ENCODE measurements at places on chromosomes 6 and 20. TPM values are rescaled to one million over a fixed set of nuclear protein-coding genes. Genes with fewer than 3 reads are reported as not detected.

- peaks cover 13% of the 10 kb centered on the region for H3K4me1 ChIP-seq
- no peak for DNase-seq
- peaks cover 12% of the 10 kb centered on the region for H3K36me3 ChIP-seq
- H3K27me3 ChIP-seq, result no peaks in the 10 kb centered on the region
- H3K4me3 ChIP-seq, result peak overlapping the region; percentile 98
- H3K27ac ChIP-seq, result peak overlapping the region; percentile 99
These were observed 931 bp downstream of the UFL1 start for GRCh38 chr6:96522465-96523009.

The SMLR1 gene
- total RNA-seq, result not detected

DNA sequence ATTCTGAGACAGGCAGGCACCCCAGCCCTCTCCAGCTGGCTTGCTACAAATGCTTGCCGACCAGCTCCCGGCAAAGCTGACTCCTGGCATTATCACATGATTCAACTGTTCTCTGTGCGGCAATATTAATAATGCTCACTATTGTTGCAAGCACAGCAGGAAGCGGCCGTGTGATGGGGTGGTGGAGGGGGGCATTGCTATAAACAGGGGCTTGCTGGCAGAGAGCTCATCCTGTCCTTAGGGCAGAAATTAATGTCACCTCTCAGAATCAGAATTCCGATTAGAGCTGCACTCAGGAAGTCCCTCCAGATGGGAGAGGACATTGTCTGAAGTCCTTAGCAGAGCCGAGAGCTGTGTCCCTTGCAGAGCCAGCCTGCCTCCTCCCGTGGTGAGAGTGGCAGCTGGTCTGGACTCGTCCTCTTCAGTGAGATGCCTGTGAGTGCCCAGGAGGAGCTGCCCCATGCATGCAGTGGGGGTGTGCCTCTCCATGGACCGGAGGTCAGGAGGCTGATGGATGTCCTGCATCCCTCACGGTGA is 162.5 kb downstream of the CDH4 start:
- H3K36me3 ChIP-seq, result no peaks in the 10 kb centered on the region
- no peaks in the 10 kb centered on the region for H3K4me1 ChIP-seq
- H3K27ac ChIP-seq, result no peak overlapping the region
- DNase-seq, result no peak
- no peaks in the 10 kb centered on the region for H3K27me3 ChIP-seq

The SPATA25 gene
- total RNA-seq, result 0.52 TPM

The SIGLEC1 gene
- 0.02 TPM for total RNA-seq

GRCh38 chr6:33978412-33979150 is 167.3 kb downstream of the GRM4 start:
- H3K27ac ChIP-seq, result no peak overlapping the region
- H3K4me3 ChIP-seq, result no peak overlapping the region
- peaks cover 6% of the 10 kb centered on the region for H3K4me1 ChIP-seq
- peaks cover 17% of the 10 kb centered on the region for H3K27me3 ChIP-seq
- no peak for DNase-seq

GRCh38 chr6:137661601-137662000 is 167.4 kb upstream of the OLIG3 start:
- no peak overlapping the region for H3K27ac ChIP-seq
- peaks cover 19% of the 10 kb centered on the region for H3K4me1 ChIP-seq
- H3K36me3 ChIP-seq, result no peaks in the 10 kb centered on the region
- no peak overlapping the region for H3K4me3 ChIP-seq
- peak; percentile 71 for DNase-seq

The OPRM1 gene
- not detected for total RNA-seq

The VAPB gene
- total RNA-seq, result 26.8 TPM

Measured in activated naive CD4-positive, alpha-beta T cell treated with anti-CD3 and anti-CD28 coated beads for 36 hours (primary cell).